Left hindlimb (tissue), 1 donor: ENCODE measurements at places on chromosomes 3 and 15.

DNA sequence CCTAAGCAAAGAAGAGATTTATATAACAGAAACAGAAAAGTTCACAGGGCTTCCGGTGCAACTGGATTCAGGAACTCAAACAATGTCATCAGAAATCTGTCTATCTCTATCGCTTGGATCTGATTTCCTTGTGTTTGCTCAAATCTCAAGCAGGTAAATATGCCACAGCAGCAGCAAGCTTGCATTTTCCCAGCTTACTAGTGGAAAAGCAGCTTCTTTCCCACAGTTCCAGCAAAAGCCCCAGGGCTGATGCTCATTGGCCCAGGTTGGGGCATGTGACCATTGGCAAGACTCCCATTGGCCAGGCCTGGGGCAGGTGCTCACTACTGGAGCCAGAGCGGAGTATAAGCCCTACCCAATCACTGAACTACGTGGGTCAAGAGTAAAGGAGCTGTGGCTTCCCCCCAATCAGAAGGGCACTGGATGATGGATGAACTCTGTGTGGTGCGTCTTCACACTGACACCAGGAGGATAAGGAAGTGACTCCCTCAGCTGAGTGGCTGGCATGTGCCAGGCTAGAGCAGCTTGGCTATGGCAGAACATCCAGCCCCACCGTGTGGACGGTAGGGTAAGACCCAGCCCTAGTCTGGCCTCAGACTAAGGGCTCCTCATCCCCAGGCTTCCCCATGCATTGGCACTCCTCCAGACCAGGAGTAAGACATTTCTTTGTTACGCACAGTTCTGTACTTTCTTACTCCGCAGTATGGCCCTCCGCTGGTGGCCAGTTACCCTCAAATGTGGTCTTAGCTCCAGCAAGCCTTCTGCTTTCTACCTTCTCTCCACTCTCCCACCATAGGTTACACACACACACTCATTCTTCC lies 13.1 kb upstream of the VIPR1 start:
- DNase-seq: no peak

DNA sequence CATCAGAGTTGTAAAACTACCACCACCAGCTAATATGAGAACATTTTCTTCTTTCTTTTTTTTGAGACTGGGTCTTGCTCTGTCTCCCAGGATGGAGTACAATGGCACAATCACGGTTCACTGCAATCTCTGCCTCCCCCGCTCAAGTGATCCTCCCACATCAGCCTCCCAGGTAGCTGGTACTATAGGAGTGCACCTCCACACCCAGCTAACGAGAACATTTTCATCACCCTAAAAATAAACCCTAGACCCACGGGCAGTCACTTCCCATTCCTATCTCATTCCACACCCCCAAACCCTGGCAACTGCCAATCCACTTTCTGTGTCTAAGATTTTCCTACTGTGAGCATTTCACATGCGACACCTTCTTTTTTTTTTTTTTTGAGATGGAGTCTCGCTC lies 130.9 kb downstream of the ATP10A start:
- DNase-seq: no peak

DNA sequence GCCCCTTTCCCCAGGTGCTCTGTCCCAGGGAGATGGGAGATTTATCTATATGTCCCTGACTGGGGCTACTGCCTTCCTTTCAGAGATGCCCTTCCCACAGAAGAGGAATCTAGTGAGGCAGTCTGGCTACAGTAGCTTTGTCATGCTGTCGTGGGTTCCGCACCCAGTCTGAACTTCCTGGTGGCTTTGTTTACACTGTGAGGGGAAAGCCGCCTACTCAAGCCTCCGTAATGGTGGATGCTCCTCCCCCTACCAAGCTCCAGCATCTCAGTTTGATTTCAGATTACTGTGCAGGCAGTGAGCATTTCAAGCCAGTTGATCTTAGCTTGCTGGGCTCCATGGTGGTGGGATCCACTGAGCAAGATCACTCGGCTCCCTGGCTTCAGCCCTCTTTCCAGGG lies 35.4 kb upstream of the SLC7A14 start:
- DNase-seq: no peak

GRCh38 chr15:28096411-28096669 lies 2.8 kb downstream of the OCA2 start:
- no peak for DNase-seq

DNA sequence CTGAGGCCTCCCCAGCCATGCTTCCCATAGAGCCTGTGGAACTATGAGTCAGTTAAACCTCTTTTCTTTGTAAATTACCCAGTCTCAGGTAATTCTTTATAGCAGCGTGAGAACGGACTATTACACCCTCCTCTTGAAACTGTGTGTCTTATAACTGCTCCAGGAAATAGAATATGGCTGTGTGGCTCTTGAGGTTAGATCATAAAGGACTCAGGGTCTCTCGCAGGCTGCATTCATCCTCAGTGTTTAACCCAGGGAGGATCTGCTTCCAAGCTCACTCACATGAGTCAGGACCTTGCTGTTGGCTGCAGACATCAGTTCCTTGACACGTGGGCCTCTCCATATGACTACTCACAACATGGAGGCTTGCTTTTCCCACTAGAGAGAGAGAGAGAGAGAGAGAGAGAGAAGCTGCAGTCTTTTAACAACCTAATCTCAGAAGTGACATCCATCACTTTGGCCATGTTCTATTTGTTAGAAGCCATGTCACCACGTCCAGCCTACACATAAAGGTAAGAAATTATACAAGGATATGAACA lies 114.3 kb upstream of the UBE2E1 start:
- no peak for DNase-seq

DNA sequence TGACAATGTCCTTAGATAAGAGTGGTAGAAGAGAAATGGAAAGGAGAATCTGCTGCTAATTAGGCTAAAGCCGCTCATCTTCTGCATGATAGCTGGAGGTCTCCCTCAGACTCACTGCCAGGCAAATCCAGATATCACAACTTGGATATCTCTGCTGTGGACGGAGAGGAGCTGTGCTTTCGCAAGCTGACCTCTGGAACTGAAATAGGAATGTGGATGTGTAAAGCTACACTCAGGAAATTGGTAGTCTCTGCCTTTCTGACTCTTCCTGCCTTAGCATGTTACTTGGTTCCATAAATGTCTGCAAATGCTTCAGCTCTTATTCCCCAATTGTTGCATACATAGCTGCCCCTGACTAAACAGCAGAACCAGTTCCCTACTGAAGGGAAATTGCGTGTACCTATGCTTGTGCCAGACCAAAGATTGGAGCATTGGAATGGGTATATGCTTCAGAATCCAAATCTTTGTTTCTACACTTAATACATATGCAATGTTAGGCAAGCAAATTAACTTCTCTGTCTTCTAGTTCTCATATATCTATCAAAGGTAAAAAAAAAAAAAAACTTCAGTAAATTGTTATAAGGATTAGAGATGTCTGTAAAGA lies 74.7 kb upstream of the ROBO2 start:
- no peak for DNase-seq

- no peak for DNase-seq
These were observed 497.1 kb downstream of the EPHB1 start for GRCh38 chr3:135292162-135292561.

DNA sequence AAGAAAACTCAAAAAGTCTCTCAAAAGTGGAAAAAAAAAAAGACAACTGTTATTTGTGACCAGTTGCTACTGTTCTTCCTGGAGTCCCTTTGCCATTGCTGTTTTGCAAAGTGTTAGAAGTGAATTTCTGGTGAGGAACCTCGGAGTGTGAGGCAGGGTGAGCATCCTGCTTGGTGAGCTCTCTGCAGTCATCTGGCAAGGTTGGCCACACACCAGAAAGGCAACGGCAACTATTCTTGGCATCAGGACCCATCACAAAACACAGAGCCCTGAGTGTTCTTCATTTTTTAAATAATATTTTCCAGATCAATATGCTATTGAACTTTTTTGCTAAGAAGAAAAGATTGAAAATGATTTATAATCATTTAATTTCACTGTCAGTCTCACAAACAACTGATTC lies 60.7 kb downstream of the CGNL1 start:
- no peak for DNase-seq

DNA sequence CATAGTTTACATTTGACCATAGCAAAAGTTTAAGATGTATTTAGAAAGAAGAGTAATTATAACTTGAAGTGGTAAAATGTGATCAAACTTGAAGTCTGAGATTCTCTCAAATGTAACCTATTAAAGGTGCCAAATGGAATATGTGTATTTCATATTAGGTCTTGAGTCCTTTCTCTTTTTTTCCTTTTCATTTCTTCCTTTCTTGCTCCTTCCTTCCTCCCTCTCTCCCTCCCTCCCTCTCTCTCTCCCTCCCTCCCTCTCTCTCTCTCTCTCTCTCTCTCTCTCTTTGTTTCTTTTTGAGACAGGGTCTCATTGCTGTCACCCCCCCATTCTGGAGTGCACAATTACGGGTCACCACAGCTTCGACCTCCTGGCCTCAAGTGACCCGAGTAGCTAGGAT lies 47.7 kb downstream of the MAP2K5 start:
- no peak for DNase-seq

GRCh38 chr3:97954228-97954827 lies 17.9 kb downstream of the RIOX2 start:
- peak; percentile 45 for DNase-seq

DNA sequence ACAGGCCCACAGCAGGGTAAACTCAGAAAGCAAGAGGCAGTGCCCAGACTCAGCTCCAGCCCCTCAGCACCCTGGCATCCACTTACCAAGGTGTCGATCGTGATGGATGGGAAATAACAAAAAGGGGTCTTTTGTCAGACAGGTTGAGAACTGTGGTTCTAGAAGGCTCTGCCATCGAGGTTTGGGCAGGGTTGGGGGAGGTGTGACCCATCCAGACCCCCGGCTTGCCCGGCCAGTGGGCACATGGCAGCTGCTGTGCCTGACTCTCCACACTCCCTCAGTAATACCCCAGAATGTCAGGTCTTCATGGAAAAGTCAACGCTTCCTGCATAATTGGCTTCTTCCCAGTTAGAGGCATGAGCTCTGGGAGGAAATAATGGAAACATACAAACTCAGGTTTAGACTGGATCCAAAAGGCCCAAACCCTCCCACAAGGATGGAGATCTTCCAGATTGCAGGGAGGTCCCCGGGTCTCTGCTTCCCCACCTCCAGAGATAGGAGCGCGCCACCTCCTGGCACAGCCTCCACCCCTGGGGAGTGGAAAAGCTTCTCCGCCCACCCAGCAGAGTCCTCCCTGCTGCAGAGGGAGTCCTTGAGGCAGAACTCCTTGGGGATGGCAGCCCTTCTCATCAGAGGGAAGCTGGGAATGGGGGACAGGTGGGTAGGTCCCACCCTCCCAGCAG lies 149.8 kb upstream of the IQSEC1 start:
- DNase-seq: no peak

- DNase-seq: no peak
These were observed 340.7 kb upstream of the KCNH8 start for GRCh38 chr3:18807593-18807992.

DNA sequence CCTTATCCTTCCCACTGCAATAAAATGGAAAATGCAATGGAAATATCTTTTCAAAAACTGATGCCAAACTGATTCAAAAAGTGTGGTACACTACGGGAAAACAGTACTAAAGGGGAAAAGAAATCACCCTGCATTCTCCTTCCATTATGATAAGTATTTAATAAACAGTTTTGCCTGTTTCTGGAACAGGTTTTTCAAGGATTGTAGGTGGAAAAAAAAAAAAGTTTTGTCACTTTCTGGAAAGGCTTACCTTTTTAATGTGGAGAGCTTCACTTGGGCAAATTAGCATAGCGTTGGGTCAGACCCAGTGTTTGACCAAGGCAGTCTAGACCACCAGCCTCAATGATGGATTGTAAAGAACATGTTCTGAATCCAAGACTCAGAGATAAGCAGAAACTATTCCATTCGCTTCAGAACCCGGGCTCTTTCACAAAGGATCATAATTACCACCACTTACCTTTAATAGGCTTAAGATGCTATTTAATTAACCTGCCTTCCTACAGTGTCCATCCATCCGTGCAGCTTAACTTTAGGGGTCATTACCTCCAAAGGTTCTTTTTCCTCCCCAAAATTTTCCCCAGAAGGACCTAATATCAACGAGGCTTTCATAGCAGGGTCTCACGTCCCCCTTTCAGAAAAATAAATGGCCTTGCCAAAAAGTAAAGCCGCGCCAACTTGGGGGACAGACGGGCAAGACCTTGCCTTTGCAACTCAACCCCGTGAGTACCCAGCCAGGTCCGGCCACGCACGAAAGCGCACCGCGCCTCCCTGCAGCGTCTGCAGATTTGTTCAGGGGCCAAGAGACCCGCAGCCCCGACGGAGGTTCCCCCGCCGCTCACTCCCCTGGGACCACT lies 1.0 kb downstream of the DCBLD2 start:
- DNase-seq: no peak

- no peak for DNase-seq
These were observed 40.0 kb downstream of the TYRO3 start for GRCh38 chr15:41599061-41599460.

- DNase-seq: no peak
These were observed 86.1 kb downstream of the ROBO2 start for GRCh38 chr3:77125966-77126365.

GRCh38 chr15:45801543-45801942 lies 166.7 kb downstream of the SQOR start:
- DNase-seq: no peak

DNA sequence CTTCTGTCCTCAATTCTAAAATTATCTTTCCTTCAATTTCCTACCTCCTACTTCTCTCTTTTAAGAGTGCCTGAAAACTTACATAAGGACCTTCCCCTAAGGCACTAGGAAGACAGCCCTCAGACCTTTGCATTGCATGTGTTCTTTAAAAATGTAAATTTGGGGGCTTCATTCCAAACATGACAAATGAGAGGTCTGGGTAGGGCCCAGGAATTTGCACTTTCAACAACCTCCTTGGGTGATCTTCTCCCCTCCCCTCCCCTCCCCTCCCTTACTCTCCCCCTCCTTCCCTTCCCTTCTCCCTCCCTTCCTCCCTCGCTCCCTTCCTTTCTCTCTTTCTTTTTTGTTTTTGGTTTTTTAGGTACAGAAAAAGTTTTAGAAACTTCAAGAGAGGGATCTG lies 18.7 kb downstream of the USF3 start:
- no peak for DNase-seq

DNA sequence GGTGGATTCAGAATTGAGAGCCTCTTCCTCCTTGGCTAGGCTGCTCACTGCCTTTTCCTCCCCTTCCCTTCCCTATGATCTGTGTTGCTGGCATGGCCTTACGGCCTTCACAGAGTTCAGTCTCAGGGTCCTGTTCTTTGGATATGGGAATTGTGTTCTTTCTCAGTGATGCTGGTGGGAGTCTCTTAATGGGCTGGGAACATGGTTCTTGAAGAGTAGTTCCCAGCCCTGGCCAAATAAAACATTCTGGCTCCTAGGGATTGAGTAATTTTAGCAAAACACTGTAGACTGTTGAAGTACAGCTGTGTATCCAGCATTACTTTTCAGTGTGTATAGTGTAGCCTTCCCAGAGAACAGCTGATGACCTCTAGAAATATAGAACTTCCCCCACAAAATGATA lies 22.6 kb upstream of the FILIP1L start:
- peak; percentile 53 for DNase-seq

DNA sequence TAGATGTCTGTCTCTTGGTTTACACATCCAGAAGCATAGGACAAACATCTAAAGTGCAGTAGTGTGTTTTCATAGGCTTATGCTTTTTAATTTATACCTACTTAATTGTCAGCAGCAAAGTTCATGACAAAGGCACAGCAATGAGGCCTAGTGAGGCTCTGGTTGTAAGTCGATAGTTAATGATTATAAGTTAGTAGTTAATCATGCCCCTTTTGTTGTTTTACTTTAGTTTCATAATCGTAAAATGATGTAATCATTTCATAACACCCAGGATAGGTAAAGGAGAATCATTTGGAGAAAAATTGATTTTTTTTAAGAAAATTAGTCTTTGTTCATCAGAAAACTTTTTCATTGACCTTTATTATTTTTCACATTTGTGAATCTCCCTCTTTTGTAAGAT lies 351.9 kb downstream of the LSAMP start:
- no peak for DNase-seq
